Panc1 (cell line): ENCODE measurements at places on chromosomes 12 and 14. TPM values are rescaled to one million over a fixed set of nuclear protein-coding genes. Genes with fewer than 3 reads are reported as not detected.
A peak's percentile ranks its signal among the peaks of the same experiment; 100 is the strongest.

GRCh38 chr12:9074484-9075137 is 41.1 kb downstream of the A2M start:
- H3K4me3 ChIP-seq = no peak overlapping the region
- H3K27me3 ChIP-seq = no peaks in the 10 kb centered on the region
- no peaks in the 10 kb centered on the region for H3K36me3 ChIP-seq
- DNase-seq = no peak

DNA sequence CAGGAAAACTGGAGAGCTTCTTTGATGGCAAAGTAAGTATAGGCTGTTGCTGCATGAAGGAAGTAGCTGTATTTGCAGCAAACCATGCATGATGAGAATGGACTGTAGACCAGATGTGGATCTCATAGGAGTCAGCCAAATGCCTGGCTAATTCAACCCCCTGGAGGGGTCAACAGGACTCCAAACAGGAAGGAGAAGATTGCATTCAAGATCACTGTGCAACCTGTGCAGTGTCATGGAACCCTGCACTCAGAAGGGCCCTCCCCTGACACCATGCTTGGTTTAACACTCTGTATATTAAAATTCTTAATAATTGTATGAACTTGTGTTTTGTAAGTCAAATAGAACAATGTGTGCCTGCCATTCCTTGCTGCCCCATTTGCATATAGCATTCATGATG is 225.1 kb upstream of the FSCB start:
- H3K4me3 ChIP-seq = no peak overlapping the region
- H3K27ac ChIP-seq = no peak overlapping the region
- H3K36me3 ChIP-seq = no peaks in the 10 kb centered on the region
- no peaks in the 10 kb centered on the region for H3K27me3 ChIP-seq
- no peak for DNase-seq

DNA sequence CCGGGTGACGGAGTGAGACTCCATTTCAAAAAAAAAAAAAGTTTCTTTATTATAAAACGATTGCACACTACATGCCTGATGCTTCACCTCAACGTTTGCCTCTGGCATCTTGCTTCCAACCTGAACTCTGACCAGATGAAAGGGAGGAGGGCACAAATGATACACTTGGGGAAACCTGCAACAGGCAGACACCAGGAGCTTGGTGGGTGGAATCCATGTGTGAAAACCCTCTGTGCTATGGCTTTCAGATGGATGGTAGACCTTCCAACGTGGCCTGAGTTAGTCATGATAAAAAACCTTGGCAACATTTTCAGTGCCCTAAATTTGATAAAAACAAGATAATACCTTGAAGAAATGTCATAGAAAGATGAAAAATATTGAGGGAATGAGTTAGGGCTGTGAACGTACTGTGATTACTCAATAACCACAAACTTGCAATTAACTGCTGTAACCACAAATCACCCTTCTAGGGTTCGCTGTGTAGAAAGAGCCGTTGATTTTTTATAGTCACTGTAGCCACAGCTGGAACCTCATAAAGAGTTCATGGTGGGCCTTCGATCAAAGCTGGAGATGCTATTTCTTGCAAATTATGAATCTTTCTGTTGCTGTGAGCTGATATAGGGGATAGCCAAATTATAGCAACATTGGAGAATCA is 26.1 kb upstream of the GZMB start:
- peaks cover 3% of the 10 kb centered on the region; the same call in 1 of the 2 replicates for H3K27me3 ChIP-seq
- H3K36me3 ChIP-seq = no peaks in the 10 kb centered on the region
- H3K4me1 ChIP-seq = no peaks in the 10 kb centered on the region
- no peak for DNase-seq
- no peak overlapping the region for H3K27ac ChIP-seq
- H3K4me3 ChIP-seq = no peak overlapping the region

GRCh38 chr14:28769276-28769880 is 2.8 kb downstream of the FOXG1 start:
- no peak overlapping the region for H3K4me3 ChIP-seq
- H3K27me3 ChIP-seq = no peaks in the 10 kb centered on the region
- no peaks in the 10 kb centered on the region for H3K36me3 ChIP-seq
- H3K4me1 ChIP-seq = no peaks in the 10 kb centered on the region
- no peak overlapping the region for H3K27ac ChIP-seq

DNA sequence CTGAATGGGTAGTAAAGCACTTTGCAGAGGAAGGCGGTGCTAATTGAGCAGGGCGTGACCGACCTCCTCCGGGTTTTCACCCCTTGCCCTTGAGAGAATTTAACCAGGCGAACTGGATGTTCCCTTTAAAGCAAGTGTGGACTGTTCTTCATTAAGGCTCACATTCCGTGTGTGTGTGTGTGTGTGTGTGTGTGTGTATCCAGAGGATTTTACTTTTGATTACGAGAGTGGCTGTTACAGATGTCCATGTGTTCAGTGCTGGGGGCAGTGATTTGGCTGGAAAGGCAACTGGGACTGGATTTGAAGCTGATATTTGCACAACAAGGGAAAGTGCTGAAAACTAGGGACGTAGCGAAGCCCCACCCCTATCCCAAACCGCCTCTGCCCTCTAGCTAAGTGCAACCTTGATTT is 2.2 kb downstream of the TMEM132C start:
- no peak for DNase-seq
- no peaks in the 10 kb centered on the region for H3K27me3 ChIP-seq
- no peak overlapping the region for H3K27ac ChIP-seq
- no peak overlapping the region for H3K4me3 ChIP-seq
- H3K4me1 ChIP-seq = no peaks in the 10 kb centered on the region
- H3K36me3 ChIP-seq = no peaks in the 10 kb centered on the region

DNA sequence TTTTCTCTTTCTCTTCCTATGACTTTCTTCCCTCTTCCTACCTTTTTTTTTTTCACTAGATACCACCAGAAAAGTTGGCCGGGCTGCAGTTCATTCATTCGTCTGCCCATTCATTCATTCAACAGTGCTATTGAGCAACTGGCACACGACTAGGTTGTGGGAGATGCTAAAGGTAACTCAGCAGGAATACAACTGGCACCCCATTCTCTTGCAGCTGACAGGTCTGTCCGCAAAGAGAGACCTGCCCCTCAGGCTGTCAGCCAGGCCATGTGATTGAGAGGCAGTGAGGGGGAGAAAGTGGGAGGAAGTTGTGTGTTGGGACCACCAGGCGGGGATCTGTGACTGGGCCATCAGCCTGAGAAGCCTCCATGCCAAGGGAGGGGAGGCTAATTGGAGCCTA is 105.2 kb downstream of the TSPAN9 start:
- no peak overlapping the region for H3K27ac ChIP-seq
- no peaks in the 10 kb centered on the region for H3K4me1 ChIP-seq
- no peaks in the 10 kb centered on the region for H3K36me3 ChIP-seq
- no peak for DNase-seq
- no peak overlapping the region for H3K4me3 ChIP-seq

GRCh38 chr12:49832836-49833421 is 4.7 kb upstream of the NCKAP5L start:
- no peak for DNase-seq
- peak overlapping the region; percentile 52; the same call in 1 of the 2 replicates for H3K27ac ChIP-seq
- H3K4me1 ChIP-seq = peaks cover 7% of the 10 kb centered on the region
- no peaks in the 10 kb centered on the region for H3K36me3 ChIP-seq
- H3K4me3 ChIP-seq = no peak overlapping the region
- H3K27me3 ChIP-seq = no peaks in the 10 kb centered on the region

- H3K27ac ChIP-seq = no peak overlapping the region
- H3K4me1 ChIP-seq = no peaks in the 10 kb centered on the region
- no peaks in the 10 kb centered on the region for H3K36me3 ChIP-seq
- no peak overlapping the region for H3K4me3 ChIP-seq
Observed at GRCh38 chr12:112998987-112999767, 20.9 kb downstream of the OAS2 start.

DNA sequence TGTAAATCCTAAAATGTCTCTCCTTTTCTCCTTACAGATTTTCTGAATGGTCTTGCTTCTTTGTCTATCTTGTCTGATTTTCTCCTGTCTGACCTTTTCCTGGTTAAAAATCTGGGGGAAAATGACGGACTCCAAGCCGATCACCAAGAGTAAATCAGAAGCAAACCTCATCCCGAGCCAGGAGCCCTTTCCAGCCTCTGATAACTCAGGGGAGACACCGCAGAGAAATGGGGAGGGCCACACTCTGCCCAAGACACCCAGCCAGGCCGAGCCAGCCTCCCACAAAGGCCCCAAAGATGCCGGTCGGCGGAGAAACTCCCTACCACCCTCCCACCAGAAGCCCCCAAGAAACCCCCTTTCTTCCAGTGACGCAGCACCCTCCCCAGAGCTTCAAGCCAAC is 23.0 kb downstream of the ACACB start:
- H3K27me3 ChIP-seq = no peaks in the 10 kb centered on the region
- no peaks in the 10 kb centered on the region for H3K36me3 ChIP-seq
- H3K4me3 ChIP-seq = no peak overlapping the region
- DNase-seq = no peak
- H3K27ac ChIP-seq = no peak overlapping the region

GRCh38 chr14:100107236-100107635 is 42.0 kb downstream of the EVL start:
- no peak overlapping the region for H3K4me3 ChIP-seq
- no peak for DNase-seq
- H3K36me3 ChIP-seq = no peaks in the 10 kb centered on the region
- H3K27ac ChIP-seq = no peak overlapping the region

- 0 out of 2 replicates have a peak, but pooled peaks cover 2% of the 10 kb centered on the region for H3K27me3 ChIP-seq
- no peaks in the 10 kb centered on the region for H3K4me1 ChIP-seq
- no peaks in the 10 kb centered on the region for H3K36me3 ChIP-seq
- no peak overlapping the region for H3K4me3 ChIP-seq
Observed at GRCh38 chr14:56173365-56173922, 55.2 kb downstream of the PELI2 start.

DNA sequence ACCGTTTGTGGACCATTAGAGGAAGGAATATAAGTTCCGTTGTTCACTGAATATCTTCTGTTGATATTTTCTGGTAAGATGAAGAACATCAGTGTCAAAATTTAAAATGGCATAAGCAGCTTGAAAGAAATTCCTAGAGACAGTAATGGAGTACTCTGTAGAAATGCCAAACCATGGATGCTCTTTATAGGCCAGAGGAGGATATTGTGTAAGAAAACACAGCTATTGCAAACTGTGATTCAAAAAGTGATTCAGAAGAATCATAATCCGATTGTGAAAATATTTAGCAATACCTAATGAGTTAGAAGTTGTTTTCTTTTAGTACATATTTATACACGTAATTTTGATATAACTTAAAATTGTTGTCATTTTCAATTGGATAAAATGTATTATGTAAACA is 102.8 kb downstream of the SLC16A7 start:
- no peaks in the 10 kb centered on the region for H3K27me3 ChIP-seq
- no peaks in the 10 kb centered on the region for H3K36me3 ChIP-seq
- H3K4me3 ChIP-seq = no peak overlapping the region
- no peaks in the 10 kb centered on the region for H3K4me1 ChIP-seq
- no peak overlapping the region for H3K27ac ChIP-seq
- DNase-seq = no peak

- no peak for DNase-seq
- no peak overlapping the region for H3K4me3 ChIP-seq
- H3K27me3 ChIP-seq = no peaks in the 10 kb centered on the region
- H3K27ac ChIP-seq = no peak overlapping the region
- no peaks in the 10 kb centered on the region for H3K36me3 ChIP-seq
Observed at GRCh38 chr12:59763835-59764234, 168.0 kb downstream of the SLC16A7 start.

GRCh38 chr14:50762001-50762930 is 68.7 kb downstream of the NIN start:
- no peaks in the 10 kb centered on the region for H3K27me3 ChIP-seq
- no peak overlapping the region for H3K27ac ChIP-seq
- no peaks in the 10 kb centered on the region for H3K4me1 ChIP-seq
- no peak overlapping the region for H3K4me3 ChIP-seq

DNA sequence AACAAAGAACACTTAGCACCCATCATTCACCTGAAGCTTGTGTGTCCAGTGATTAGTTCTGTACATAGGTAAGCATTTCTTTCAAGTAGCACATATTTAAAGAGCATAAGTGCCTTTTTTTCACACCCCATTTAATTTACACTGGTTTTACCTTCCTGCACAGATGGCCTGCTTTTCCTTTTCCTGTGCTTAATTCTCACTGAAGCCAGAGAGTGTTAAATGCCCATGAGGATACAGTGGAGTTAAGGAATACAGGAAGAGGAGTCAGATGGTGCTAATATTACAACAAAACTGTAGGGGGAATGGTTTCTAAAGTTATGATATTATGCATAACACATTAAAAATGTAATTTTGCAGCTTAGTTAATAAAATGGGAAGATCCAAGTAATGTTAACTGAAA is 31.0 kb upstream of the SLC38A1 start:
- no peak overlapping the region for H3K4me3 ChIP-seq
- no peak overlapping the region for H3K27ac ChIP-seq
- H3K27me3 ChIP-seq = no peaks in the 10 kb centered on the region
- H3K4me1 ChIP-seq = no peaks in the 10 kb centered on the region

DNA sequence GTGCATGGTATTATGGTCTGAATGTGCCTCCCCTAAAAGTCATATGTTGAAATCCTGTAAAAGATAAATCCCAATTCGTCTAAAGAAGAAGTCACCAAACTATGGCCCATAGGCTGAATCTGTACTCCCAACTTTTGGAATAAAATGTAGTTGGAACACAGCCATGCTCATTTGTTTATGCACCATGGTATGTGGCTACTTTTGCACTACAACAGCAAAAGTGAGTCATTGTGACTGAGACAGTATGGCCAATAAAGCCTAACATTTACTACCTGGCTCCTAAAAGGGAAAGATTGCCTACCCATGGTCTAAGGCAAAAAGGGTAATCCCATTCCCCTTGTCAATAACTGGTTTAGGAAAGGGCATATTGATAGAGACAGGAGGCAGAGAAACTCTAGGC is 101.8 kb downstream of the LRIG3 start:
- H3K27me3 ChIP-seq = no peaks in the 10 kb centered on the region
- H3K27ac ChIP-seq = no peak overlapping the region
- no peaks in the 10 kb centered on the region for H3K4me1 ChIP-seq

DNA sequence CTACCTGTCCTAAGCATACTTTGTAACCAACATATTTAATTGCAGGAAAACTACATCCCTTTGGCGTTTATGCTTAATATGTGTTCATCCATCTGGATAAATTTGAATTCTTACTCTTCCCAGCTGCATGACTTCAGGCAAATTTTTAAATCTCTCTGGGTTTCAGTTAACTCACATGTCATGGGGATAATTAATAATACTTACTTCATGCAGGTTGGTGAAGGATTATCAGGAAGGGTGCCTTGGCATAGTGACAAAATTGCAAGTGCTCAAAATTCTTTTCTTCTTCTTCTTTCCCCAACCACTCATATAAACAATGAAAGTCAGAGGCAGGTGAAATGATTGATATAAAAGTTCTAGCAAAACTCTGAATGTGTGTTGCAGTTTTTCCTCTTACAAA is 15.9 kb downstream of the SYT10 start:
- no peaks in the 10 kb centered on the region for H3K27me3 ChIP-seq
- DNase-seq = no peak
- no peaks in the 10 kb centered on the region for H3K4me1 ChIP-seq
- no peak overlapping the region for H3K27ac ChIP-seq
- no peaks in the 10 kb centered on the region for H3K36me3 ChIP-seq
- H3K4me3 ChIP-seq = no peak overlapping the region

OASL gene
- total RNA-seq = 21.1 TPM

TAS2R50 gene
- 0.18 TPM for total RNA-seq

PRR4 gene
- 1.1 TPM for total RNA-seq

FGF23 gene
- total RNA-seq = not detected

ANKRD33 gene
- total RNA-seq = 0.21 TPM

CCDC196 gene
- not detected for total RNA-seq

ATXN3 gene
- 14.6 TPM for total RNA-seq
